ENCODE measurements at places on chromosomes 3 and 15.

DNA sequence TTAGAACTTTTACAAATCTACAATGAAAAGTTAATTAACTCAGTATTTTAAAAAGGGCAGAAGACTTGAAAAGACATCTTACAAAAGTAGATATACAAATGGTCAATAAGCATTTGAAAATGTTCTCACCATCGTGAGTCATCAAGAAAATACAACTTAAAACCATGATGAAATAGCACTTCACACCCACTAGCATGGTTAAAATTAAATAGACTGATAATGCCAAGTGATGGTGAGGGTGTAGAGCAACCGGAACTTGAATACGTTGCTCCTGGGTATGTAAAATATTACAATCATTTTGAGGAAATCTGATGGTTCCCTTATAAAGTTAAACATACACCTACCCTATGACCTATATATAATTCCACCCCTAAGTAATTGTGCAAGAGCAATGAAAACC is 319.8 kb upstream of the UMPS start:
- no peak for DNase-seq

DNA sequence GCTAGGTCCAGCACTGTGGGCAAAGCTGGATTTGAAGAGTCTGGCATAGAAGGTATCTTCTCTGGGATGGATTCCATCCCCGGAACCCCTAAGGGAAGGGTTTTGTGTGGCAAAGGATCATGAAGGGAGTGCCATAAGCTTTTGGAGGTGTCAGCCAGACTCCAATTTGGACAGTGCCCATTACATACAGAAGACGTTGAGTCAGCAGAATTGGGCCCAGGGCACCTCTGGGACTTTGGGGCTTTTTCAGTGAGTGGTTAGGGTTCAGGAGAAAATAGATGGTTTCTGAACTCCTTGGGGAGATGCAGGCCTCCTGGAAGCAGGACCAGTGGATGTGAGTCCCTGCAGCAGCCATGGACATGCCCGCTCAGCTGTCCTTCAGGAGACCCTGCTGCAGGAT is 34.6 kb upstream of the XCR1 start:
- DNase-seq = no peak

DNA sequence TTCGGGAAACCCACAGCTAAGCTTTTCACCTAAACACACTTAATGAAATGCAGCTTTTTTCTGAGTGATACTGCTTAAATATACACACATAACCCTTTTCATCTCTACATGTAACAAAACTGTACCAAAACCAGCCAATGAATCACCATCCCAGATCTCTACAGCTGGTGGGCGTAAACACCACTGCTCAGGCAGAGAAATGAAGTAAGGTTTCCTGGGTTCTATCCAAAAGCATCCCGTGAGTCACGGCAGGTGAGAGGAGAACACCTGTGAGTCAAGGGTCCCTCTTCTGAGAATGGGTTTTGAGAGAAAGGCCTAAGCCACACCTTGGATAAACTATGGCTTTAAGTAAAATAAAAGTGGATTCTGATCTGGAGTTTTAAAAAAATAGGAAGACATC is 2.6 kb downstream of the CLDN1 start:
- DNase-seq = no peak

GRCh38 chr15:58260205-58260724 is 122.1 kb downstream of the AQP9 start:
- DNase-seq = no peak

- DNase-seq = no peak
Measured at GRCh38 chr3:82636177-82636576, 874.7 kb upstream of the GBE1 start.

DNA sequence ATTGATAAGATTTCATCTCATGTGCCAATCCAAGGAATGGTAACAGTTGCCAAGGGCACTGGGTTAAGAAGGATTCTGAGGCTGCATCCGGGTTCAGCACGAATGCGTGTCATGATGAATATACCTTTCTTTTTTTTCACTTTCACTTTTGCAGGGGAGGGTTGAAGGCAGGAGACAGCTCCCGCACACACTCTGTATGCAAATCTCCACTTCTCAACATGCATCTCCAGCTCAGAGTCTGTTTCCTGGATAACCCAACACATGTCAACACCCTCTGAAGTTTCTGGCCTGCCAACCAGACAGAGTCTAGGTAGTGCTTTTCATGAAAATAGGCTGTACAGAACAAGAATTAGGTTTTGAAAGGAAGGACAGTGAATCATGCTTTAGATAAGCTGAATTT is 21.6 kb downstream of the B4GALT4 start:
- DNase-seq = no peak

DNA sequence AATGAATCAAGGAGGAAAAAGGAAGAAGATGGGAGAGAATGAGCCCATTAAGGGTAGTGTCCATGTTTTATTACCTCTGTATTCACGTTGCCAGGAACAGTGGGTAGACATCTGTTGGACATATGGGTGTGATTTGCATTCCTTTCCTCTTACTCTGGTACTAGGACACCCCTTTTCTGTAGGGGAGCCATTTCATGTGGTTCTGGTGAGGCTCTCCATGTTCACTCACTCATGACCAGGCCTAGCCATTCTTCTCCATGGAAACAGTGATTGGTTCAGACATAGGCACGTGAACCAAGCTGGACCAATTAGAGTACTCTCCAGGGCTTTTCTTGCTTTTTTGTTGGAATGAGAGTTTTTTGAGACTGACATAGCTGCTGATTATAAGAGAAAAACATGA is 39.6 kb upstream of the PDCD6IP start:
- no peak for DNase-seq

DNA sequence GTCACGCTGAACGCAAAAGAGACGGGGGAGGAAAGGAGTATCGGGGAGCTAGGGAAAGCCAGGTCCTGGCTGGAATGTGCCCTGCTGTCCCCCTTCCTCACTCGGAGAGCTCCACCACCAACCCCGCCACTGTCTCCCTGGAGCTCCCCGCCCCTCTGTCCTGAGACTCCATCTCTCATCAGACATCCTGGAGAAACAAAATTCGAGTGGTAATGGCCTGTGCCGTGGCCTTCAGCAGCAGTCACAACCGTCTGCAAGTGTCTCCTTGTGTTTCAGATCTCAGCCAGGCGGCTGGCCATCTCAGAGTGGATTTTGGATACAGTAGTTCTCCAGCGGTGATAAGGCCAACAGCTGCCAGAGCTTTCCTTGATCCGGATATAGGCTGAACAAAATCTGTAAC is 76.9 kb downstream of the OCA2 start:
- DNase-seq = no peak

DNA sequence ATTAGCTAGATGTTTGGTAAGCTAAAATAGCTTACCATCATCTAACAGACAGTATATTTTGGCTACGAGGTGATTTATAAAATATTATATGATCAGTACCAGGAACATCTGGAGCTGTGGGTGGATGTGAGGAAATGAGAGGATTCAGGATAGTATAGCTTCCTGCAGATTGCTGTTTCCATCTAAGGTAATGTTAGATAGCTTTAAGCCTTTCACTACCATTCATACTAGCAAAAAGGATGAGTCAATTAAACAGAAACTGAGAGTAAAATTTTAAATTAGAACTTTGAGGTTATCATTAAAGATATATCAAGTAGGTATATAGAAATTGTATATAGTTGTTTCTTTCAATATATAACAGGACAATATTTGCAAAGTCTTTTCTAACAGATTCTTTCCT is 8.0 kb downstream of the ZBTB20 start:
- no peak for DNase-seq

GRCh38 chr15:29566914-29567313 is 255.4 kb downstream of the TJP1 start:
- DNase-seq = no peak

GRCh38 chr3:64355401-64355807 is 130.1 kb upstream of the PRICKLE2 start:
- no peak for DNase-seq

GRCh38 chr15:82771789-82772607 is 33.9 kb downstream of the FSD2 start:
- no peak for DNase-seq

GRCh38 chr3:4323246-4324027 is 20.3 kb downstream of the SETMAR start:
- no peak for DNase-seq

DNA sequence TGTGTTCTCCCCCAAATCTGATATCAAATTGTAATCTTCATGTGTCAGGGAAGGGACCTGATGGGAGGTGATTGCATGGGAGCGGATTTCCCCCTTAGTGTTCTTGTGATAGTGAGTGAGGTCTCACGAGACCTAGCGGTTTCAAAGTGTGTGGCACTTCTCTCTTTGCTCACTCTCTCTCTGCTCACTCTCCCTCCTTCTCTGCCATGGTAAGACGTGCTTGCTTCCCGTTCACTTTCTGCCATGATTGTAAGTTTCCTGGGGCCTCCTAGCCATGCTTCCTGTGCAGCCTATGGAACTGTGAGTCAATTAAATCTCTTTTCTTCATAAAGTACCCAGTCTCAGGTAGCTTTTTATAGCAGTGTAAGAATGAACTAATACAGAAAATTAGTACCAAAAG is 30.6 kb upstream of the OR5H6 start:
- no peak for DNase-seq

DNA sequence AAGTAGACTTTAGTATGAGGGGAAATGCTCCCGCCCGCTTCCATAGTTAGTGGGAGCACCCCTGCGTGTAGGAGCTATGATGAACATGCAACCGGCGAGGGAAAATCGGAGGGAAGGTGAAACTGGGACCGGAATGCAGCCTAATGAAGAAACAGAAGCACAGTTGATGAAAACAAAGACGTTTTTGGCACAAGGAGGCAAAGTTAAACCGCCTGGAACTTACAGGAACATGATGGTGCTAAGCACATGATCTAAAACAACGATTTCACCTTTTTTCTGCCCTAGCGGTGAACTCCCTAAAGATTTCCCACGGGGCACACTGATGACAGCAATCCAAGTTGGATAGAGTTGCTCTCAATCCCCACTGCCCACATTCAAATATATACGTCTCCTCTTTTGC is 49.4 kb upstream of the SPATA12 start:
- DNase-seq = no peak

GRCh38 chr3:48151058-48151806 is 37.0 kb downstream of the CDC25A start:
- DNase-seq = peak; percentile 2

- no peak for DNase-seq
Measured at GRCh38 chr3:104907507-104907906, 459.2 kb upstream of the ALCAM start.

DNA sequence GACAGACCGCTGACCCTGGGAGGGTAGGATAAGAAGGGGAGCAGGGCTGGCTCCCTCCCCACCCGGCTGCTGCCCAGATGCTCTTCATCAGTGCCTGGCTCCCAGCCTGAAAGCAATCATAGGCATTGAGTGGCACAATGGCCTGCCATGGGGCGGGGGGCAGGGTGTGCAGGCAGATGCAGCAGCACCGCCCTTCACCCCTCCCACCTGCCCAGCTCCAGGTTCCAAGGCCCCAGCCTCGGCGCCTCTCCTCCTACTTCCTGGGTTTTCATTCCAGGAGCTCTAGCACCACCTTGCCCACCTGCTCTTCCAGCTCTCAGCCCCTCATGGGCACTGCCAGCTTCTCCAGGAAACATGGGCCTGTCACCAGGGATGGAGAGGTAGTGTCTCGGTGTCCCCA is 101.7 kb downstream of the MEGF11 start:
- no peak for DNase-seq

DNA sequence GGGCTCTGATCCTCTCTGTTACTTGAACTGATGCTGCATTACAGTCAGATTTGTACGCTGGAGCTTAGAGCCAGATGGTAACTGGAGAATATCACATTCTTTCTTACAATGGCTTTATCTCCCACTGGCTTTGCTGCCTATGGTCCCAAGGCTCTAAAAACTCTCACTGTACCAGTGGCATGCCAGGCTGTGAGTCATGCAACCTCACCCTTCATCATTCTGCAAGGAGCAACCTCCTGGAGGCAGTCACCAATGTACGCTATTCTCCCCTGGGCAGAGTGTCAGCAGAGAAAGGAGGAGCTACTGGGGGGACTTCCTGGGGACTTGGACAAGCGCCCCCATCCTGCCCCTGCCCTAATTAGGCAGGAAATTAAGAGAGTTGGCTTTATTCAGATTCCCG is 97.9 kb upstream of the EIF1B start:
- no peak for DNase-seq

DNA sequence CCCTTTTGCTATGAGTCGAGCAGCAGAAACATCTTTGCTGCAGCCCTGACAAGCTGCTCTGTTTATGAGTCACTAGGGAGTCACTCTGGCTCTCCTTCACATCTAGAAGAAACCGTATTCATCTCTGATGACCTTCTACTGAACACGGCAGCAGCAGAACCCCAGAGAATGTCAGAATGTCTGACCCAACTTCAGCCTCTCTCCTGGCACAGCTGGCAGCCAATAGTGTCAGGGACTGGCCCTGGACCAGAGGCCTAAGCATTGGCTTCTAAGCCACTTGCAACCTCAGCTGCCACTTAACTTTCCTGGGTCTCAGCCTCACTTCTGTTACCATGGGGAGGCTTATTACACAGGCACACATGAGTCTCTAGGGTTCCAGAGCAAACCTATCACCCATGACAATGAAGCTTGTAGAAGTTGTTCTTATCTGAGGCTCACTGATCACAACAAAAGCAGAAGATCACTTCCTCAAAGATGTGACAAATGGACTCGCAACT is 184.1 kb upstream of the TLE3 start:
- peak; percentile 49 for DNase-seq

DNA sequence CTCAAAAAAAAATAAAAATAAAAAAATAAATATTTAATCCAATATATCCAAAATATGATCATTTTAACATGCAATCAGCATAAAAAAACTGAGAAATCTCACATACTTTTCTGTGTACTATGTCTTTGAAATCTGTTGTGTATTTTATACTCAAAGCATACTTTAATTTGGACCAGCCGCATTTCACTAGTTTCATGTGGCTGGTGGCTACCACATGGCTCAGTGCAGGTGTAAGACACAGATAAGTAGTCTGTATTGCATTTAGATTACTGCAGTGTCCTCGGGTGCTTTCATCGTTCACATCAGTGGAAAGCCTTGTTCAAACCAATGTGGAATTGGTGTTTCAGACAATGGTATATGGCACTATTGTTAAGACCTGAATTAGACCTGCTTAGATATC is 11.0 kb downstream of the CRTC3 start:
- DNase-seq = no peak

DNA sequence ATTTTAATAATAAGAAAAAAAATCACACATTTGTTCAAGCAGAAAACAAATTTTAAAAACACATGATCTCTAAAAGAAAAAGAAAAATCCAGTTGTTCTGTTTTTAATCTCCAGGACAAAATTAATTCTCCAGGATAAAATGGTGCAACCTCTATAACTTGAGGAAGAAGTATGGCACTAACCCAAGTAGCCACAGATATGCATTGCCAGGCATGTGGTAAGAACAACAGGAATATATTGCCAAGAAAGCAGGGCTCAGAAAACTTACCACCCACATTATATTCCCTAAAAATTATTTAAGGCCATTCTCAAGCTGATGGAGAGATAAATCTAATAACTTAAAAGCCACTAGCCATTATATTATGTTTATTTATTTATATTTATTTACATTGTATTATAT is 295.7 kb upstream of the TMCO5A start:
- DNase-seq = no peak

DNA sequence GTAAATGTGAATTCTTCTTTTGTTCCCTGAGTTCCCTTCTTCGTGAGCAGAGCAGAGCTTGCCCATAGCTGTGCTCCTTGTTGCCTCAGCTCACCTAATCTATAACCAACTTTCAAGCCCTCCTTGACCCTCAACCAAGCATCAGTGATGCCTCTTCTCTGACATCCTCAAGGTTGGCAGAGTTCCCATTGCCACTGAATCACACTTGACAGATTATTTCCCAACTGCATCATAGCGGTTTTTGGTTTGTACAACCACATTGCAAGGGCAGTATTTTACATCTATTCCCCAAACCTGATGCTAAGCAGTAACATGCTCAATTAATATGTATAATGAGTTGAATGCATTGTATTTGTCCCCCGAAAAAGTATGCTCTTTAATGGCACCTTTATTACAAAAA is 133.0 kb upstream of the SNTN start:
- no peak for DNase-seq
